ENCODE measurements at places on chromosomes 12 and 14.
A peak's percentile ranks its signal among the peaks of the same experiment; 100 is the strongest.

DNA sequence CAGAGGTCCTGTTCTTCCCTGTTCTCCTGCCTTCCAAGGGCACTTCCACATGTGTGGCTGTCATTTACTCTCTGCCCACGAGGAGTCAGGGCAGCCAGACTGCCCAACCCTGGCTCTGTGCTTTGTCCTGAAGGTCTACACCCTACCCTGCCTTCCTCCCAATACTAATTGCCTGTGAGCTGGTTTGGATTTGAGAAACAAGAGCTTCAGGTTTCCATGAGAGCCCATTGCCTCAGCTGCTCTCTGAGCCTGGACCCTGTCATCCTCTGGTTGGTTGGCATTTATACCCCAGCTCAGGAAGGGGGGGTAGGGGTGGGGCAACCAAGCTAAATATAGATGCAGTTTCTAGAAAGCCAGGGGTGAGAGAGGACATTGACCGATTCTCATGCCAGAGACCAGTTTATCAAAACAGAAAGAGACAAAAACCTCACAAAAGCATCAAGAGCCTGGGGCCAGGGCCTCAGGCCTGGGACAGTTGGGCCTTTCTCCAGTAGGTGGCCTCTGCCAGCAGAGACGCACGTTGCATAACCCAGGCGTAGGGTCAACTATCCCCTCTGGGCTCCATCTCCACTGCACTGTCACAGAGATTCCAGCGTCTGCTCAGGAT, 34.5 kb downstream of the VDR start:
- DNase-seq = no peak

GRCh38 chr12:2076196-2076570, 23.4 kb downstream of the CACNA1C start:
- no peak for DNase-seq

DNA sequence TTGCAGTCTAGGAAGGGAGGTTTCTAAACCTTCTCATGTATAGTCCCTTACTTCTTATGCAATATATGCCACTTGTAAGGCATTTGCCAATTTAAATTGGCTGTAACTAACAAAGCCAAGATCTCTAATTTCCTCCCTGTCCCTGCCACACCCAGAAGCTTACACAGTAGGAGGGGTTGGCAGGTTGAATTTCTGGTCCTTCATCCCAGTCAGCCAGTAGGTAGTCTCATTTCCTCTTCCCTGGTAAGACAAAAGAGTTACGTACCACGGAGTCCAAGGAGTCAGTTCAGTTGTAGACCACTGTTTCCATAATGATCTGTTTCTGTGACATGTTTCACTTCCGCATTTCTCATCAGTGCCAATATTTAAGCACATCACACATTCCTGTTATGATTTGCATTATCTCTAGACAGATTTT, 47.0 kb upstream of the PLBD1 start:
- DNase-seq = no peak

GRCh38 chr14:104718147-104718546, 5.9 kb upstream of the ADSS1 start:
- no peak for DNase-seq

- no peak for DNase-seq
Measured at GRCh38 chr12:127811988-127812387, 455.0 kb upstream of the TMEM132C start.

DNA sequence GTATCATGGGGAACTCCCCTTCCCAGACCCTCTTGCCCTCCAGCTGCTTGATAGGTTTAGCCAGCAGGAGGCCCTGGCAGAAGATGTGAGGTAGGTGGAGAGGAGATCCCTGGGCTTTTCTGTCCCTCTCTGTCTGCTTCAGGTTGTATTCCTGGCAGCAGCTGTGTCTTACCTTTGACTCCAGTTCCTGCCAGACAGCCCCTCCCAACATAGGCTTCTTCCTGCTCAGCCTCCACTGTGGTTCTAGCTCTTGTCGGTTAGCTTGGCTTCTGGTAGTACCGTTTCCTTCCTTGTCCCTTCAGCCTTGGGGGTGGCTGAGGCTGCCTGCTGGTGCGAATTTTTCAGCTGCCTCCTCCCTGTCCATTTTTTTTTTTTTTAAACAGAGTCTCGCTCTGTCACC, 215.7 kb upstream of the CRY1 start:
- DNase-seq = no peak

DNA sequence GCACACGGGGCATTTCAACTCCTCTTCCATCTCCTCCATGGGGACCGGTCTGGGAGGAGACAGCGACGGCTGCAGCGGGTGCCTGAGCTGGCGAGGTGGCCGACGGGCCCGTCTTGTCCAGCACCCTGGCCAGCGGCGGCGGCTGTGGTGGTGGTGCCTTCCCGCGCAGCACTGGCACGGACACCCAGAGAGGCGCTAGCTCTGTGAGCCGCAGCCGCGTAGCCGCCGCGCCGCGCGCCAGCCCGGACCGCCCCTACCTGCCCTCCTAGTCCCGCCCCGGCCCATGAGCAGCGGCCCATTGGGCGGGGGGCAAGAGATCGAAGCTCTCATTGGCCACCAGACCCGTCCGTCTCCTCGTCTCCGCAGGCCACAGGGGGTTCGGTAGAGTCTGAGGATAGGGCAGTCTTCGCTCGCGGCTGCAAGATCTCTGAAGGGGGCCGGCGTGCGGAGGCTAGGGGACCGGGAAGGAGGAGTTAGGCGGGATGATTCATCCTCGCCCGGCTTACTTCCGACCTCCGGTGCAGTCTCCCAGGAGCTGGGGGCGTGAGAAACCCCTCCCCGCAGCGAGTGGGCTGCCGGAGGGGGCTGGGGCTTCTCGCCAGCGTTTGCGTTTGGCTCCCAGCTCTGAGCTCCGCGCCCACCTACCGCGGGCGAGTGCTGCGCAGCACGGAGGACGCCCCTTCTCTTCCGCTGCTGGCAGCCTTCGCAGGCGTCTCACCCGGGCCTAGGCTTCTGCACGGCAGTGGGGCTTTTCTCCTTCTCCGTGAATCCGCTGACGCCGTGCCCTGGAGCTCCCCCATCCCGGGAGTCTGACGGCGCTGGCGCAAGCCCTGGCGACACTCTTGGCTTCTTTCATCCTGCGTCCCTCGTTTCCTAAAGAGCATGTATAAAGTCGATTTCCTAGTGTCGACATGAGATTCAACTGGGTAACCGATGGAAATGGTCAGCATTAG, at the start of gene TRIM9:
TRIM9 (minus strand) TSS at position 205 of the 953 bp plus-strand sequence; CDS start at position 39, 166 bp downstream.
- peak; percentile 97 for DNase-seq

DNA sequence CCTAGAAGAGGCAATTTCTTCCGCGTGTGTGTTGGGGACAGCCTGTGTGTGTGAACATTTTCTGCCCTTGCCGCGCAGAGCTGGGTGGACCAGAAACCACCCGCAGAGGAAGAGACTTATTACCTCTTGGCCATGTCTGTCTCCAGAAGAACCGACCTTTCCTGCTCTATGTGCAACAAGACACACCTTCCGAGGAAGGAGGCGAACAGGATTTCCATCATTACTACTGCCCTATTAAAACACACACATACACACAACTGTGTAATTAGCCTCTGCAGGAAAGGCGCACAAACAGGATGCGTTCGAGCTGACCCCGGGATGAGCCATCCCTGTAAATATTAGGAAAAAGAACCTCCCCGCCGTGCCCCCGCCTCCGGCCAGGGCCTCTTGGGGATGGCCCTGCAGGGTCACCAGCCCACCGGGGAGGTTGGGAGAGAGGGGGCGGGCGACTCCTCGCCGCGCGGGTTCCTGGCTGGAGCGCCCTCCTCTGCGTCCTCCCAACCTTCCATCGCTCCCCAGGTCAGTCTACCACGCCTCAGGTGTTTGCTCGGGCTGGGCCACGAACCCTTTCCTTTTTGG, 484 bp upstream of the PRKCH start:
- no peak for DNase-seq

GRCh38 chr12:3662521-3662921, 90.4 kb downstream of the CRACR2A start:
- DNase-seq = peak; percentile 75

DNA sequence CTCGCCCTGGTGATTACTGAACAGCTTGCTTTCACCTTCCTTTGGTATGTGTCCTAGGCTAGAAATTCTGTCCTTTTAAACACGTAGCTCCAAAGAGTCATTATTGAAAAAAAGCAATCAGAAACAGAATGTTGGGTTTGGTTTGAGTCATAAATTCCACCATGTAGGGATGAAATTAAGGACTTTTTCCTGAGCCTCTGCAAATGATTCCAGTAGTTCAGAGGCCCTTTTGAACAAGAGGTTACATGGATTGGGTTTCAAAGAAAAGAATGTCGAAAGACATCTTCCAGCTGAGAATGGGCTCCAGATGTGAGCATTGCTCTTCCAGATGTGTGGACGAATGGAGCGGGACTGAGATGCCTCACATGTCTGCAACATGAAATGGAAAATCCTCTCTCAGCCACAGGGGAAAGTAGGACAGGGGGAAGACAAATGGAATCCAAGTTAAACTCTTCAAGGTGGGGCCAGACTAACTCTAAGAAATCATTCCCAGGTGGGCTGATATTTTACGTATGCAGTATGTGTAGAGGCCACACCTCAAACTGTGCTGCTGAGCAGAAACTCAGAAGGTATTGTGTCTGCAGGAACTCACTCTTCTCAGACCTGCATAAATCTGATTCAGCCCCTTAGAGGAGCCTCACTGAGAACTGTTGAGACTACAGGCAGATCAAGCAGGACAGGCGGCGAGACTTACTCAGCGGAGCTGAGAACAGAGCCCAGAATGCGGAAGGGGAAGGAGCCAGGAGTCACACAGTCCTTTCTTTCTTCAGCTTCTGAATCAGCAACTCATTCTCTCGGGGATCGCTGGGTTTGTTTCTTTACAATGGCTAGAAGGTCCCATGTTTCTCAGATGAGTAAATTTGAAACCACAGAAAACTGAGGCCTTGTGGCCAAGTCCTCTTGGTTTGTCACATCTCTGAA, 23.3 kb upstream of the EMP1 start:
- no peak for DNase-seq
